Placental pericyte (primary cell): ENCODE measurements at places on chromosomes 1 and 21. TPM values are rescaled to one million over a fixed set of nuclear protein-coding genes. Genes with fewer than 3 reads are reported as not detected.

The TPTE gene
- 1.1 TPM in 1 of 2 replicates, not detected in the other for total RNA-seq

The ELF3 gene
- 0.29 and 5.3 TPM in 2 replicates for total RNA-seq

The UQCRHL gene
- total RNA-seq: 0.72 and 2.0 TPM in 2 replicates

The GJA8 gene
- not detected in 2 replicates for total RNA-seq

The FCRL1 gene
- total RNA-seq: not detected in 2 replicates

The FYB2 gene
- total RNA-seq: not detected in 2 replicates

The SPATA46 gene
- not detected in 2 replicates for total RNA-seq

The TSPAN2 gene
- total RNA-seq: not detected in 2 replicates

The SPRR1A gene
- not detected in 2 replicates for total RNA-seq

The CRYAA gene
- total RNA-seq: not detected in 2 replicates

The CACNA1S gene
- not detected in 2 replicates for total RNA-seq

The TDRD5 gene
- total RNA-seq: not detected in 2 replicates

The MAP7D1 gene
- 124 and 259 TPM in 2 replicates for total RNA-seq

The SPRR2E gene
- not detected in 2 replicates for total RNA-seq

The UBE4B gene
- total RNA-seq: 59.4 and 83.6 TPM in 2 replicates

The CIART gene
- 0.66 and 3.4 TPM in 2 replicates for total RNA-seq

The TLCD4 gene
- total RNA-seq: 0.22 and 0.29 TPM in 2 replicates

The IGSF21 gene
- total RNA-seq: not detected in 2 replicates

The HOOK1 gene
- not detected in 2 replicates for total RNA-seq

The EXO1 gene
- total RNA-seq: 2.8 and 23.8 TPM in 2 replicates

The PROK1 gene
- total RNA-seq: not detected in 2 replicates

The LCE2A gene
- 0.57 TPM in 1 of 2 replicates, not detected in the other for total RNA-seq

The KCNT2 gene
- total RNA-seq: 0.14 and 0.44 TPM in 2 replicates

The SLAMF1 gene
- total RNA-seq: under 0.01 TPM in 1 of 2 replicates, not detected in the other

The GRIK1 gene
- total RNA-seq: not detected in 2 replicates

The LRIF1 gene
- 14.0 and 17.9 TPM in 2 replicates for total RNA-seq

The LIN28A gene
- total RNA-seq: not detected in 2 replicates

The MNDA gene
- not detected in 2 replicates for total RNA-seq

The LRRC8B gene
- total RNA-seq: 0.22 and 0.57 TPM in 2 replicates

The MIXL1 gene
- total RNA-seq: 0.44 TPM in 1 of 2 replicates, not detected in the other

The CACNA1E gene
- total RNA-seq: under 0.01 TPM in 1 of 2 replicates, not detected in the other

The TTC39A gene
- total RNA-seq: 0.29 and 0.66 TPM in 2 replicates

The KRTAP13-4 gene
- not detected in 2 replicates for total RNA-seq

The BMP8B gene
- total RNA-seq: under 0.01 and 0.14 TPM in 2 replicates

The DIRAS3 gene
- 5.7 and 30.4 TPM in 2 replicates for total RNA-seq

The ASAP3 gene
- total RNA-seq: 16.6 and 36.1 TPM in 2 replicates

The ACTL8 gene
- total RNA-seq: not detected in 2 replicates

The NCMAP gene
- total RNA-seq: not detected in 2 replicates

The GUCA2A gene
- total RNA-seq: not detected in 2 replicates

The VAV3 gene
- under 0.01 and 0.57 TPM in 2 replicates for total RNA-seq

The SSBP3 gene
- 13.8 and 17.2 TPM in 2 replicates for total RNA-seq

The CFAP107 gene
- not detected in 2 replicates for total RNA-seq

The PTPN7 gene
- total RNA-seq: not detected in 2 replicates

The OR2T33 gene
- total RNA-seq: not detected in 2 replicates

The CA14 gene
- not detected in 2 replicates for total RNA-seq

The PSEN2 gene
- total RNA-seq: 21.9 and 24.1 TPM in 2 replicates

The BLACAT1 gene
- total RNA-seq: not detected in 2 replicates

The LRRC71 gene
- total RNA-seq: 0.14 TPM in 1 of 2 replicates, not detected in the other
